Lower leg skin (tissue), 4 donors: ENCODE measurements at places on chromosomes 13 and 19. TPM values are rescaled to one million over a fixed set of nuclear protein-coding genes. Genes with fewer than 3 reads are reported as not detected.

DNA sequence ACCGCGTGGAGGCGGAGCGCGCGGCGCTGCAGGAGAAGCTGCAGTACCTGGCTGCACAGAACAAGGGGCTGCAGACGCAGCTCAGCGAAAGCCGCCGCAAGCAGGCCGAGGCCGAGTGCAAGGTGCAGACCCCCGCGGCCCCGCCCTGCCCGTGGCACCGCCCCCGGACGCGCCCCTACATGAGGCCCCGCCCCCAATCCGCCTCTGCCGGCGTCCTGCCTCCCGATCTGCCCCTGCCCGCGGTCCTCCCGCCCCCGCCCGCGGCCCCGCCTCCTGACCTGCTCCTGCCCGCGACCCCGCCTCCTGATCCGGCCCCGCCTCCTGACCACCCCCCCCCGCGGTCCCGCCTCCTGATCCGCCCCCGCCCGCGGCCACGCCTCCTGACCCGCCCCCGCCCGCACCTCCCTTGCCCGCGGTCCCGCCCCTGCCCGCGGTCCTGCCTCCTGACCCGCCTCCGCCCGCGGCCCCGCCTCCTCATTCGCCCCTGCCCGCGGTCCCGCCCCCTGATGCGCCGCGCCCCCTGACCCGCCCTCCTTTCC lies 11.7 kb downstream of the PRR36 start:
- DNase-seq: peak; percentile 92

DNA sequence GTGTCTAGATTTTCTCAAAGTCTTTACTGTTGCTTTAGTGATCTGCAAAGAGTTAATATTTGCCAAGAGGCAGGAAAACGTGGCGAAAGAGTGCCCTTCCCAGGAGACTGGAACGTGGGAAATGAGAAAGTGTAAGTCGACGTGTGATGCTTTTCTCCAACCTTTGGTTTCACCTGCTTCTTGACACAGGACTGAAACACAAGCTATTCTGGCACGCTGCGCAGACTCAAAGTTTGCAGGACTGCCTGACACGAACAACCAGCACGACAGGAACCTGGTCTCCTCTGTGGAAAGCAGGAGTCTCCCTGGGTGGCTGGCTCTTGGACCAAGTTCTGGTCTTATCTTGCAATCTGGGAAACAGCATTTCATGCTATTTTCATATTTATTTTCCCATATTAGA lies 28.6 kb downstream of the RFXAP start:
- DNase-seq: no peak

DNA sequence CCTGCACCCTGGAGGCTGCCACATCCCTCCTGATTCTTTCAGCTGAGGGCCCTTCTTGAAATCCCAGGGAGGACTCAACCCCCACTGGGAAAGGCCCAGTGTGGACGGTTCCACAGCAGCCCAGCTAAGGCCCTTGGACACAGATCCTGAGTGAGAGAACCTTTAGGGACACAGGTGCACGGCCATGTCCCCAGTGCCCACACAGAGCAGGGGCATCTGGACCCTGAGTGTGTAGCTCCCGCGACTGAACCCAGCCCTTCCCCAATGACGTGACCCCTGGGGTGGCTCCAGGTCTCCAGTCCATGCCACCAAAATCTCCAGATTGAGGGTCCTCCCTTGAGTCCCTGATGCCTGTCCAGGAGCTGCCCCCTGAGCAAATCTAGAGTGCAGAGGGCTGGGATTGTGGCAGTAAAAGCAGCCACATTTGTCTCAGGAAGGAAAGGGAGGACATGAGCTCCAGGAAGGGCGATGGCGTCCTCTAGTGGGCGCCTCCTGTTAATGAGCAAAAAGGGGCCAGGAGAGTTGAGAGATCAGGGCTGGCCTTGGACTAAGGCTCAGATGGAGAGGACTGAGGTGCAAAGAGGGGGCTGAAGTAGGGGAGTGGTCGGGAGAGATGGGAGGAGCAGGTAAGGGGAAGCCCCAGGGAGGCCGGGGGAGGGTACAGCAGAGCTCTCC lies 6.9 kb upstream of the CEACAM5 start:
- peak; percentile 66 for DNase-seq

GRCh38 chr13:80309926-80310325 lies 31.0 kb downstream of the SPRY2 start:
- no peak for DNase-seq

DNA sequence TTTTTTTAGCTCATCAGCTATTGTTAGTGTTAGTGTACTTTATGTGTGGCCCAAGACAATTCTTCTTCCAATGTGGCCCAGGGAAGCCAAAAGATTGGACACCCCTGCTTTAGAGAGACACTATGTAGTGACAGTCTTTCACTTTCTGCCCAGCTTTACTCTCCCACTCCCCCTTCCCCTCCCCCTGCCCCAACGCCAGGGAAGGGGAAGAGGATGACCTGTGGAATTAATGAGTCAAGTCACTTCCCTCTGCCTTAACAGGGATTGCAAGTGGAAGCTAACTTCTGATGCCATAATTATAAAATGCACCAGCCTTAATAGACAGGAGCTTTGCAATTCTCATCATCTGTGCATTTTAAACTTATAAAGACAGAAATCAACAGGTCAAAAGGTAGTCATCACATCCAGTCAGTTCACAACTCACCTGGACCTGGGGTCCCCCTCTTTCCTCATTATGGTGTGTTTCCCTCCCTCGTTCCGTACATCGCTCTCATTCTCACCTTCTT lies 1.6 kb downstream of the ZNF415 start:
- DNase-seq: no peak

DNA sequence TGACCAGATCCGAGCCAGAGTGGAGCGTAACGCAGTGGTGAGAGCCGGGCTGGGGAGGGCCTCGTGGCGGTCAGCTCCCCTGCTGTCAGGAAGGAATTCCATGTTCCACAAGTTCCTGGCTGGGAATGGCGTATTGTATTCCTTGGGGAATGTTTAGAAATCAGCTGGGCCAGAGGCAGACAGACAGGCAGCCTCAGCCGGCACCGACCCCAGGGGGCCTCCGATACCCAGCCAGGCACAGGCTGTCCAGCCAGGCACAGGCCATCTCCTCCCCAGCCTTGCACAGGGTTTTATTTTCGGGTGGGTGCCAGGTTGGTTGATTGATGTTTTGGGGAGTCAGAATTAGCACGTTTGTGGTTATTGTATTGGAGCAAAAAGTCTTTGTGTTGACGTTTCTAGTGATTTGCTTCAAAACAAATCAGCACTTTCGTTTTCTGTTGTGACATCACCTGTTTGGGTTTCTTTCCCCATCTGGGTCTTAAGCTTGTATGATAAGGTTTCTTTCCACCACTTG lies 126.6 kb upstream of the MCF2L start:
- no peak for DNase-seq

- no peak for DNase-seq
Observed at GRCh38 chr13:78102121-78102677, 183.6 kb upstream of the EDNRB start.

- no peak for DNase-seq
Observed at GRCh38 chr13:94513026-94513425, 33.5 kb upstream of the DCT start.

DNA sequence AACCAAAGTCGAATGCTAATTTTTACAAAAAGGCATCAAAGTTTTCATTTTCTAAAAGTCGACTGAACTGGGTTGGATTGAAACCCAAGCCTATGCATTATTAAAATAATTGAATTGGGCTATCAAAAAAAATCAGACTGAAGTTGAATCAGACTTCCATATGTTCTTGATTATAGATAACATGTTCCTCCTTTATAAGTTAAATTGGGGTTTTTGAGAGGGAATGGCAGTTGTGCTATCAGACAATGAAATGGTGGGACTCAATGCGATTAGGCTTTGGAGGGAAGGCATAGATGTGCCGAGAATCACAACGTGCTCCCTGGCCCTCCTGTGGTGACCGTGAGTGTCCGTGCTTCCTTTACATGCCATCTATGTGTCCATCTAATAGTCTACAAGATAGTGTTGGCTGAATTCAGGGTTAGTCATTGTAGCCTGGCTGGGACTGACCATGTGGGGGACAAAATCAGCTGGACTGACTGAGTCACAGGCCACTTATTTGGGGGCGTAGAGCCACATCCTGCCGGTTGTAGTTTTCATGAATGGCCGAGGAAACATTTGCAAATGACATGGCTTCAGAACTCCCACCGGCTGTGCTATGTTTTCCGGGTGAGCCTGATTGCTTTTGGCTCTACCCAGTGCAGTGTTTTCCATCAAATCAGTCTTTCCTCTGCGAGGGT lies 37.1 kb upstream of the OLFM4 start:
- no peak for DNase-seq

Gene CBY2
- total RNA-seq: not detected

Gene NANOS2
- not detected for total RNA-seq
